ENCODE measurements at places on chromosomes 3 and 15.

DNA sequence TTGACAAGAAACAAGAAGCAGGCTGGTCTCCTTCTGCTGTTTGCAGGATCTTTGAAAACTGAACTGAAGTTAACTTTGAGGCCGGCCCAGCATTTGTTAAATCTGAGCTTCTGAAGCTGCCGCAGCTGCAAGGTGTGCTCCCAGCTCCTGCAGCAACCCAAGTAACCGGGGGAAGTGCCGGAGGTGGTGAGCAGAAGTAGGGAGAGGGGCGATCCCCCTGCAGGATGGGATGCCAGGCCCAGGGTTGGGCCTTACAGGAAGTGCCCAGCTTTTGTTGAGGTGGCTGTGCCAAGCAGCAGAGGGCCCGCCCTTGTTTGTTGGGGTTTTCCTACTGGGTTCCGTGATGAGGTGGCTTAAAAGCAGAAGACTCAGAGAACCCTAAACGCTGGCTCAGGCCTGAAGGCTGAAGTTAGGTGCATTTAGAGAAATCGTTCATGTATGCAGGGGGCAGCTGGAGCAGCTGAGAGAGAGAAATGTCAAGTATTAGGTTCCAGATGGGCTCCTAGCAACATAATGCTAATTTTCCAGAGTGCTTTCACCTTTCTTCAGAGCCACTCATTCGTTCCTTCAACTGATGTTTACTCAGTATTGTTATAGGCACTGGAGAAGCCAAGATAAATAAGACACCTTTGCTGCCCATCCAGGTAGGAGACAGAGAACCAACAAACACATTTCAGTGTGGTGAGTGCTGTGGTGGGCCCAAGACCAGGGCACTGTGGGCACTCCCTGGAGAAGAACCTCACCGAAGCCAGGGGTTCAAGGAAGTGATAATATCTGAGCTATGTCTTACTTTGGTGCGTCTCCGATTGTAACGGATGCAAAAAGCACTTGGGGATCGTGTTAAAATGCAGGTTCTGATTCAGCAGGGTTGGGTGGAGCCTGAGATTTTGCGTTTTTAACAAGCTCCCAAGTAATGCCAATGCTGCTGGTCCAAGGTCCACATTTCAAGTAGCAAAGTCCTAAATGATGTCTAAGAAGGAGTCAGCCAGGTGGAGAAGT is 42.2 kb upstream of the PLCL2 start:
- ATAC-seq = no peak

DNA sequence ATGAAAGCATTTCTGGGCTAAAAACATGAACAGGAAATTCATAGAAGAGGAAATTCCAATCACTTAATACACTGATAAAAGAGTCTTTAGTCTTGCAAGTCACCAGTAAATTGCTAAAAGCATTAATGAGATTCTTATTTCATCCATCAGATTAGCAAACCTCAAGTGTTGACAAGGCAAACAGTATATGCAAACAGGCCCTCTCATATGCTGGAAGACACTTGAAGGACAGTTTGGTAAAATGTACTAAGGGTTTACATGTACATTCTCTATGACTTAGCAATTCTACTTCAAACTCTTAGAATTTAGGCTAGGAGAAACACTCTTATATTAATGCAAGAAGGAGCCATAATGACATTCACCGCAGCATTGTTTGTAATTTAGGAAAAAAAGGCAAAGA is 586.1 kb upstream of the GBE1 start:
- no peak for ATAC-seq

- no peak for ATAC-seq
Observed at GRCh38 chr15:85168642-85169173, 187.1 kb downstream of the PDE8A start.

DNA sequence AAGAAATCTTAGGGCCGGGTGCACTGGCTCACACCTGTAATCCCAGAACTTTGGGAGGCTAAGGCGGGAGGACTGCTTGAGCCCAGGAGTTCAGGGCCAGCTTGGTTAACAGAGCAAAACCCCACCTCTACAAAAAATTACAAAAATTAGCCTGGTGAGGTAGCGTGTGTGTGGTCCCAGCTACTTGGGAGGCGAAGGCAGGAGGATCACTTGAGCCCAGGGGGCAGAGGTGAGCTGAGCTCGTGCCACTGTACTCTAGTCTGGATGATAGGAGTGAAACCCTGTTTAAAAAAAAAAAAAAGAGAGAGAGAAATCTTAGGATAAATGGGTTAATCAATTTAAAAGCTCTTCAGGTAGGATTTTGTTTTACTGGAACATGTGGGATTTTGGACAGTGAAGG is 31.2 kb upstream of the DUT start:
- ATAC-seq = no peak

DNA sequence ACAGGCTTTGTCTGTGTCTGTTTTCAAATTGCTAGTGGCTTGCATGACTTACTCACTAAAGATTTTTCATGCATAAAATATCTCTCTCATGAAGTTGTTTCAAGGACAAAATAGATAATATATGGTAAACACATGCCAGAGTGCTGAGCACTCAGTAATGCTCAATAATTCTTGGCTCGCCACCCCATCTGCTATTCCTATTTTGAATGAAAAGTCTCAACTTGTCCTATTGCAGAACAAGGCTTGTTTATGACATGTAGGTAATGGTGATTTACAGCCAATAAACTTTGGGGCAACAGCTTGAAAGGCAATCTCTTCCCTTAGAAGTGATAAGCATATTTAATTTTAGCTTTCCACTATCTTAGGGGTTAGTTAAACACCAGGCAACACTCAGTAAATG is 789.0 kb upstream of the ROBO1 start:
- ATAC-seq = no peak

GRCh38 chr3:11273891-11274291 is 1.7 kb downstream of the ATG7 start:
- ATAC-seq = no peak

GRCh38 chr3:8891774-8892173 is 71.5 kb downstream of the RAD18 start:
- peak; percentile 59 for ATAC-seq

DNA sequence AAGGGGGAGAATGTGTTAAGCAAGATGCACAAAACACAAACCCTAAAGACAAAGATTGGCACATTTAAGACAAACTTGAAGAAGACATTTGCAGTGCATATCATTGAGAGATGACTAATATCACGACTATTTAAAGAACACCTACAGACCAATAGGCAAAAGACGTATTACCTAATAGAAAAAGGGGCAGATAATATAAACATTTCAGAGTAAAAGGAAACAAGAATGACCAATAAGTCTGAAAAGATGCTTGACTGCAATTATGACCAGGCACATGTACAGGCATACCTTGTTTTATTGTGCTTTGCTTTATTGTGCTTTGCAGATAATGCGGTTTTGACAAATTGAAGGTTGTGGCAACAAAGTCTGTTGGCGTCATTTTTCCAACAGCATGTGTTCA is 4.9 kb downstream of the HACD3 start:
- no peak for ATAC-seq

DNA sequence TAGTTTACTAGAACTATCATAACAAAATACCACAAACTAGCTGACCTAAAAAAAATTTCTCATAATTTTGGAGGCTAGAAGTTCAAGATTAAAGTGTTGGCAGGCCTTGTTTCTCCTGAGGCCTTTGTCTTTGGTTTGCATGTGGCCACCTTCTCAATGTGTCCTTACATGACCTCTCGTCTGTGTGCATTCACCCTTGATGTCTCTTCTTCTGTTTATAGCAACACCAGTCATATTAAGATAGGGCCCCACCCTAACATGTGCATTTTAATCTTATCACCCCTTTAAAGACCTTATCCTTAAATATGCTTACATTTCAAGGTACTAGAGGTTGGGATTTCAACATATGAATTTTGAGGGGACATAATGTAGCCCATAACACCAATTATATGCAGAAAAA is 177.0 kb downstream of the ZBBX start:
- ATAC-seq = no peak

DNA sequence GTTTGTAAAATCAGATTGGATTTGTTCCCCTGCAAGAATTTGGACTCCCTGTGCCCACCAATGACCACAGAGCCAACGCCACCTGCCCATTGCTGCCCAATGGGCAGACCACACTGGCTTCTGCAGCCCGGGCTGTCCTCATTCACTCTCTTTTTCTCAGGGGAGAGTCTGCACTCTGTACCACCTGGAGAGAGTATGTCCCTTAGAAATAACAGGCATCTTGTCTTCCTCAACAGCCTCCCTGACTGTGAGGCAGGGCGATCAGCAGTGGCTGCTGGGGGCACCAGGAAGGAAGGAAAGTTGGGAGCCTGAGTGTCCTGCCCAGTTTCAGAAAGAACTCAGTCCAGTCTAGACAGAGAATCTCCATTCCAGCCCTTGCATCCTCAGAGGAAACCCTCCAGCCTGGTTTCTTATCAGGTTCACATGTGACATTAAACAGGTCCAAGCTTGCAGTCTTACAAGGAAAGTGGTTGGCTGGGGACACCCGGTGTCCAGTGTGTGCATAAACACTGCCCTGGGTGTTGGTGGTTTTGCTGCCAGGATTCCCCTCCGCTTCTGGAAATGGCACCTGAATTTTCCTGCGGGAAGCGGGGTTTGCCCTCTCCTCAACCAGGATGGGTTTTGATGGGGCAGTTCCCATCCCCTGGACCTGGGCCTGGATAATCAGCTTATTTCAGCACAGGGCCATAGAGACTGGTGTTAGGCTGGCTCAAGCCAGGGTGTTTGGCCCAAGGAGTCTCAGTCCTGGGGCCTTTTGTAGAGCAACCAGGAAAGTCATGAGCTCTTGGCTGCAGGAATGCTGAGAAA is 37.2 kb downstream of the SSUH2 start:
- ATAC-seq = peak; percentile 97

DNA sequence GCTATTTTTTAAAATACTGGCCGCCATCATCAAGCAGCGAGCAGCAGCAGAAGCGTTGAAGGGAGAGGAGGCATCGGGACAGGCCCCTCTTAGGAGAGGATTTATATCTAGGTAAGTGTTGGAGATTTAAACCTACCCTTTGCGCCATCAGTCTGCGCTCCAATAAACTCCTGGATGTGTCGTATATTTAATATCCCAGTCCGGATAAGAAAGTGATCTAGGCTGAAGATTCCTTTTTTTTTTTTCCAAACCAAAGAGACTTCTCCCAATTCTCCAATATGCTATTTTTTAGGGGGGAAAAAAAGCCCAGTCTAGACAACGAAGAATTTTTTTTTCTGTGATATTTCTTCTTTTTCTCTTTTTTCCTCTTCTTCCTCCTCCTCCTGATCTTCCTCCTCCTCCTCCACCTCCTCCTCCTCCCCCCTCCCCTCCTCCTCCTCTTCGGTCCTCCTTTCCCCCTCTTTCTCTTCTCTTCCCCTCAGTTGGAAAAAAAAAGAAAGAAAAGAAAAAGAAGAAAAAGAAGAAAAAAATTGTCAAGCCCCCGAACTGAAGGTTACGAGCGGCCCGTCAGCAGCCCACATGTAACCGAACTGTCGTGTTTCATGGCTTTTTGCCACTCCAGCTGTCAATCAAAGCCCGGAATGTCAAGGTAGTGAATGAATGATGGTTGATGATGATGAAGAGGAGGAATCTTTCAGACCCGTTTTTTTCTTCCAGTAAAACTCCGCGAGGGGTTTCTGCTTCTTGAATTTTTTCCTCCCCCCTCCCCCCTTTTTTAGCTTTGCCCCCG is 835 bp downstream of the MEIS2 start:
- ATAC-seq = no peak

- ATAC-seq = no peak
Observed at GRCh38 chr15:99120050-99120777, 15.3 kb downstream of the SYNM start.

DNA sequence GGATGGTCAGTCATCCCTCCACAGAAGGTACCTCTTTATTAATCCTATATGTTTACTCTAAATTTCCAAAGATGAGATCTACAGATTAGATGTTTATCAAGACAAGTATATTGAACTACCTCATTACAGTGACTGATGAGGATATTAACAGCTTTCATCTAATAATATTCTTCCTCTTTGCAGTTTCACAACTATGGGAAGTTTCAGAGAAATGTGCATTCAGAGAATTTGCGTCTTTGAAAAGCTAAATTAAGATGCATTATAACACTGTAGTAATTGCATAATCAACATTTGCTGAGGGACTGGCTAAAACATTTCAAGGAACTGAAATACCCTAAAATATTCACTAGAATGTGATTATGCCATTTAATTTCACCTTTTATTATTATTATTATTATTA is 46.7 kb downstream of the MCF2L2 start:
- no peak for ATAC-seq

DNA sequence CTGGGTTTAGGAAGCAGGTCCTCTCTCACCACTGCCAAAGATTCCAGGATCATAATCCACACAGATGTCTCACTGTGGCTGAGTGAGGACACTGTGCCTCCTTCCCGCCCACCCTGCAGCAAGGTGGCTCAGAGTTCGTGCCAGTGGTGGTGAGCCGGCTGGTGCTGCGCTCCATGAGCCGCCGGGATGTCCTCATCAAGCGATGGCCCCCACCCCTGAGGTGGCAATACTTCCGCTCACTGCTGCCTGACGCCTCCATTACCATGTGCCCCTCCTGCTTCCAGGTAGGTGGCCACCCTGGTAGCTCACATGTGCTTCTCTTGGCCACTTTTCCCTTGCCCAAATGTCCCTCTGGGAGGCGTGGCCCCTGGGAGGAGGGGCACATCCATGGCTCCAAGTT is 9.0 kb upstream of the RHO start:
- no peak for ATAC-seq

DNA sequence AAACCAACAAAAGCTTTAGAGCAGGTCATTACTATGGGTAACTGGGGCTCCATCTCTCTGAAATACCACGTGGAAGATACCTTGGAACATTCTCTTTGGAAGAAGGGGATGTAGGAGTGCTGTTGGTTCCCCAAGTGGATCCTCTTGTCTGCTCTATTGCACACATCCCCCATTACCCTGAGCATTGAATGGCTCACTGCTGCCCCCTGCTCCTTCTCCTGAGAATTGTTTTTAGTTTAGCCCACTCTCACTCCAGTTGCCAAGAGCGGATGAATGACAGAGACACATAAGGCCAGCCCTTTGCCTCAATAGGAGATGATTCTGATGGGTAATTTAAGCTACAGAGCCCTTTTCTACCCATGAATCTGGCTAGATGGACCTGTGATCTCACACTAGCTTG is 135.6 kb upstream of the SUCLG2 start:
- peak; percentile 98 for ATAC-seq

DNA sequence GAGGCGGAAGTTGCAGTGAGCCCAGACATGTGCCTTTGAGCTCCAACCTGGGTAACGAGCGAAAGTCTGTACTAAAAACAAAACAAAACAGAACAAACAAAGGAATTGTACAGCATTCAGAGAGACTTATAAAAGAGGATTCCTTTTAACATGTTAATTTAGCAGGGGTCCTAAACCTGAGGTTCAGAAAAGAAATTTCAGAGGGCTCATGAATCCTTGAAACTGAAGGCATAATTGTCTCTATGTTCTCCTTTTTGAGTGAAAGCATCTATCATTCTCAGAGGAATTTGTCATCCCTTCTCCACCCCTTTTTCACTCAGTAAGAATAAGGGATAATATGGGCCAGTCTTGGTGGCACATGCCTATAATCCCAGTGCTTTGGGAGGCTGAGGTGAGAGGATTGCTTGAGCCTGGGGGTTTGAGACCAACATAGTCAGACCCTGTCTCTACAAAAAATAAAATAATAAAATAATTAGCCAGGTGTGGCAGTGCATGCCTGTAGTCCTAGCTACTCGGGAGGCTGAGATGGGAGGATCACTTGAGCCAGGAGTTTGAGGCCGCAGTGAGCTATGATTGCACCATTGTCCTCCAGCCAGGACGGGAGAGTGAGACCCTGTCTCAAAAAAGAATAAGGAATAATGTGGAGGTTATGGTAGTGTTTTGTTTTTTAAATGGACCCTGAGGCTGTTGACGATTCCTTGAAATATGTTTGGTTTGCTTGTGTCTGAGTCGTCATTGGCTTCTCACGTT is 309.1 kb upstream of the C2CD4B start:
- no peak for ATAC-seq

GRCh38 chr3:114880078-114880477 is 267.0 kb downstream of the ZBTB20 start:
- ATAC-seq = no peak

- no peak for ATAC-seq
Observed at GRCh38 chr3:156792945-156793344, 33.2 kb upstream of the LEKR1 start.
